Amniotic stem cell (primary cell): ENCODE measurements at places on chromosomes 6 and 20.

DNA sequence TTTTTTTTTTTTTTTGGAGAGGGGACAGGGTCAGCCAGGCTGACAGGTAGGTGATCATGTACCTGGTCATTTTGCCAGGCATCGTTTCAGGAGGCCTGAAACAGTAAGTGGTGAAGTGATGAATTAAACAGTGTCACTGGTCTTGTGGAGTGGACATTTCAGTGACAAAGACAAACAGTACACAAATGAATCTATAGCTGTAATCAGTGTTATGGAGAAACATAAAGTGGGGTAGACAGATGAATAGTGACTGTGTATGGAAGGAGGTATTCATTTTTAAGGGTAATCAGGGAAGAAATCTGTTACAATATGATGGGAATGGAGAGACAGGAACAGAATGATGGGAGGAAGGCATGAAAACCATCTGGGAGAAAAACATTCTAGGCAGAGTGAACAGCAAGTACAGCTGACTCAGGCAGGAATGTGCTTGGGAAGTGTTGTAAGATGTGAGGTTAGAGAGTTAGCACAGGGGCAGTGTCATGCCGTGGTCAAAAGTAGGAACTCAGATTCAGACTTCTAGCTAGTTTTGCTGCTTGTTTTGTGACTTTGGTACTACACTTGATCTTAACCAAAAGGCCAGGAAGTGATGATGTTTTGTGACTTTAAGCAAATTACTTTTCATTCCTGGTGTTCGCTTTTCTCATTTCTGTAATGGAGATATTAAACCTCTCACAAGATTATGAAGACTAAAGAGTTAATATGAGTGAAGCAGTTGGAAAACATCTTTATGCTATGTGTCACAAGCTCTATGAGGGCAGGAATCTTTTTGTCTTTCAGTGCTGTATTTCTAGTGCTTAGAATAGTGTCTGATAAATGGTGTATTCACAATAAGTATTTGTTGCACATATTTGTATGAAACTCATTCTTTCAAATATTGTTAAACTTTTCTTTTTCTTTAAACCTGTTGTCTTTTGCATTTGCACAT, 43.4 kb downstream of the QKI start:
- DNase-seq, result peak; percentile 62

- no peak for DNase-seq
Observed at GRCh38 chr6:150070236-150070818, 1.4 kb upstream of the ULBP3 start.

DNA sequence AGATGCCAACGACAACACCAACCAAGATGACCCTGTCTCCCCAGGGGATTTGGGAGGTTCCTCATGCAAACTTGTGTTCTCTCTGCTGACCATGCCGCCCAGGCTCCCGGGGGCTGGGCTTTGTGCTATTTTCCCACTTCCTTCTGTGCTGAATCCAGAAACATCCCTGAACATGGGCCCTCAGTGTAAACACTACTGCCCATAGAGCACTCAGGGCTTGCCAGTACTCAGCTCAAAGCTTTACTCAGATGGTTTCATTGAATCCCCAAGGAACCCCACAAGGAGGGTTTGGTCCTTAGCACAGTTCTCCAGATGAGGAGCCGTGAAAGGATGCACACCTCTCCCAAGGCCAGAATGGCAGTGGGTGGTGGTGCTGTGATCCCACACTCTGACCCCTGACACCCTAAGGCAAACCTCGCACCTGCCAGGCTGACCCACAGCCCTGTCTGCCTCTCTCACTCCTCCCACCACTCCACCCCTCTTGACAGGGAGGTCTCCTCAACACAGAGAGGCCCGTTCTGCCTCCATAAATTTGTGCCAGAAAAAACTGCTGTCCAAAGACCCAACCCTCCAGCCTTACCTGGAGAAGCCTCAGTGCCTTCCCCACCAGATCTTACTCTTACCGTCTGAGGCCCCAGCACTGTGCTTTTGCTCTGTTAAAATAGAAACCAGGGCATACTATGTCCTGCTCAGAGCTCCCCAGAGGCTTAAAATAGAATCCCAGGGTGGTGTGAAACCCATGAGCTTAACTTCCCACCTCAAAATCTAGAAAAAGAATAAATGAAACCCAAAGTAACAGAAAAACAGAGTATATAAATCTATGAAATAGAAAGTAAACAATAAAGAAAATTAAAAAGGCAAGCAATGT, 283.0 kb upstream of the CDH4 start:
- no peak for DNase-seq

GRCh38 chr6:41009669-41010068, 29.4 kb downstream of the UNC5CL start:
- no peak for DNase-seq

- no peak for DNase-seq
Observed at GRCh38 chr20:30484009-30484748, 773.3 kb upstream of the DEFB115 start.

DNA sequence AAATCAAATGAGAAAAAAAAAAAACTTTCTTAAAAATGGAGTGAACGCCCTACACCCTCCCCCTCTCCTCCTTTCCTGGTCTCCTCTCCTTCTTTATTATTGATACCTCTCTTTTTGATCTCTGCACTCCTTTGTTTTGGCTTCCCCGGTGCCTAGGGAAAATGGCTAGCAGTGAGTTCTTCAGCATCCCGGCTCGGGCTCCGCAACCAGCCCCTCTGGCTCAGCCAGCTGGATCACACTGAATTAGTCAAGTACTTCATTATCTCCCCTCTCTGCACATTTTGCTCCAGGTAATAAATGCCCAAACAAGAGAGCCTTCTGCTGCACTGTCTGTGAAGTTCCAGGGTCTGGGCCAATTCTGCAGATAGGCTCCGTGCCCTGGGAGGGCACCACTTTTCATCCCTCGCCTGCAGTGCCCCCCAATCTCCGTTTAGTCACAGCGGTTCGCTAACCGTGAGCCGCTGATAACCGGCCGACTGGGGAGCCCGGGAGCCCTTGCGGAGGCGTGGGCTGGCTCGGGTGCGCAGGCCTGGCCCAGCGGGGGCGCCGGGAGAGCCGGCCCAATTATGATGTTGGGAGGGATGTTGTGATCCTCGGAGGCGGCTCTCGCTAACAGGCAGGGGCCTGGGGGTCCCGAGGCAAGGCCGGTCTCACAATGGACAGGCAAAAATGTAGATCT, 301.9 kb downstream of the TFAP2A start:
- DNase-seq, result no peak
